CD4-positive, CD25-positive, alpha-beta regulatory T cell (primary cell): ENCODE measurements at places on chromosomes 4 and X. TPM values are rescaled to one million over a fixed set of nuclear protein-coding genes. Genes with fewer than 3 reads are reported as not detected.
A peak's percentile ranks its signal among the peaks of the same experiment; 100 is the strongest.

GRCh38 chr4:142565771-142566170 lies 280.3 kb downstream of the INPP4B start:
- DNase-seq = peak; percentile 87

GRCh38 chr4:181821039-181822004 lies 421.9 kb upstream of the TENM3 start:
- no peak for DNase-seq

GRCh38 chr4:157888281-157888680 lies 284.5 kb downstream of the GASK1B start:
- DNase-seq = no peak

GRCh38 chr4:98387345-98388026 lies 126.3 kb downstream of the RAP1GDS1 start:
- no peak for DNase-seq

Gene SSX4
- polyA plus RNA-seq = not detected
